GM12878 (cell line): ENCODE measurements at places on chromosomes 5 and 9.

DNA sequence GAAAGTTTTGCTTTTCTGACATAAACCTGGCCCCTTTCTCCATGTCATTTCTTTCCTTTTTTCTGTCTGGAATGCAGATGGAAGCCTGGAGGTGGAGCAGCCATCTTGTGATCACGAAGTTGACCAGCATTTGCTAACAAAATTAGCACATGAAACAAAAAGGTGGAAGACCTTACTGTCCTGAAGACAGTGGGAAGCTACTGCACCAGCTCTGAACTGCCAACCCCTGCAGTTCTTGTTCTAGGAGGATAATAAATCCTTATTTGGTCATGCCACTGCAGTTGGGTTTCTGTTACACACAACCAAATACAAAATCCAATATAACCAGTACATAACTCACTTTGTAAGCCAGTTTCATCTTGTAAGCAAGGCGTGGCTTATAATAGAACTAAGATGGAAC lies 249.4 kb upstream of the TBCA start:
- DNase-seq = no peak

DNA sequence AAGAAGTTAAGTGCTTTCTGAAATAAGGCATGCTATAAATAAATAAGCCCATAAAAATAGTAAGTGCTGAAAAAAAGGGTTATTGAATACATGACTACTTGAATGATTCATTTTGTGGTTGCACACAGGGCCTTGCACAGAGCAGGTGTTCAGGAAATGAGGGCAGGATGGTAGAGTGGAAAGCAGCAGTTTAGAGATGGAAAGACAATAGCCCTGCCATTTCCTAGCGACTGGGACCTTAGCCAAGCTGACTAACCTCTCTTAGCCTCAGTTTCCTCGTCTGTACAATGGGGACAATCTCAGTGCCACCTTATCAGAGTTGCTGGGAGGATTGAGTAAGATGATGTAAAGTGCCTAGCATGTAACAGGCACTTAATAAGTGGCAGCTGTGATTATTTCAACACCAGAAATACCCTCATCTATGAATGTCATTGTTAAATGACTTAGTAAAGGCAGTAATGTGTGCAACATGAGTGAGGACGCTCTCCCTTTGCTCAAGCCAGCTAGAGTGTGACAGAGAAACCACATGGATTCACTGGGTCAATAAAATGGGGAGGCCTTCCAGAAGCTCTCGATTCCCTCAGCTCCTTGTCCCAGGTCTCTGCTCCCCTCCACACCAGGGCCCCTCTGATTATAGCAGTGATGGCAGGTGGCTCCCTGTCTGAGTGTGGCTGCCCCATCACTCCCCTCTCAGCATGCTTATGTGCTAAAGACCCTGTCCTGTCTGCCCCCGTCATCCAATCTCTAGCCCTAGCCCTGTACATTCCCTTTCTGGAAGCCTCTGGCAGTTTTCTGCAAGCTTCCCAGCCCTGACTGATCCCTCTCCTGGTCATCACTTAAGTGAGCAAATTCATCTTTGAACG lies 16.0 kb upstream of the PHF19 start:
- DNase-seq = no peak

GRCh38 chr5:17090839-17091238 lies 126.6 kb upstream of the BASP1 start:
- no peak for DNase-seq

- no peak for DNase-seq
Observed at GRCh38 chr9:71822935-71823334, 54.6 kb upstream of the CEMIP2 start.
